ENCODE measurements at places on chromosomes 3 and 15.

DNA sequence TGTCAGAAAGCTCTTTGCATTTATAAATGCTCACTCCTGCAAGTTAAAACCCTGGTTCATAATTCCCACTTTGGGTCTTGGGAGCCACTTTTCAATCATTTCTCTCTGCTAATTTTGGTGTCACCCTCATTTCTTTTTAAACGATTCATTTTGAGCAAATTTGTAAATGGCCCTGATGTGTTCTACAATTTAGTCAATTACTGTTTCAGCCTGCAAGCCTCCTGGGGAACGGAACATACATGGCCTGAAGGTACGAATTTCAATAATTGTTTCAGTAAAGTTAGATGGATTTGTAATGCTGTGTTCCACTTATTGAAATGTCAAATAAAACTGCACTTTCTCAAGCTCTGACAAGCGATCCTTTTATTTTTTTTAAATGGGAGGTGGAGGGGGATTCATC lies 43.2 kb downstream of the MAP2K5 start:
- DNase-seq: no peak

GRCh38 chr3:185164428-185165217 lies 11.8 kb upstream of the C3orf70 start:
- no peak for DNase-seq

GRCh38 chr3:184002469-184002868 lies 15.2 kb downstream of the ABCC5 start:
- DNase-seq: no peak

DNA sequence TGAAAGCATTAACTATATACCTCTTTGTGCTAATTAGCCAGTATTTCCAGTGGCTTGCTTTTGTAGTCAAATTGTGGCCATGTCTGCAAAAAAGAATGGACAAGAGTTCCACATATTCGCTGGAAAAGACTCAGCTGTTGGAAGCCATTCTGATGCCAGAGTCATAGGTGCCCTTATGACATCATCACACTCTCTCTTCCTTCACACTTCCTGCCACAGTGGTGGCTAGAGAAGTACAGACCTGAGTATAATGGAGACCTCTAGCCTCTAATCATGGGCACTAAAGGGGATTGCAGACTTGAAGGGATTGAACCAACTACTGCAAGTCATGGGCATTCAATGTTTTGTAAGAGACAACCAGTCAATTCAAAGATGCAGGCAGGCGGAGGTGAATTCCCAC lies 38.3 kb upstream of the IQCF6 start:
- no peak for DNase-seq

DNA sequence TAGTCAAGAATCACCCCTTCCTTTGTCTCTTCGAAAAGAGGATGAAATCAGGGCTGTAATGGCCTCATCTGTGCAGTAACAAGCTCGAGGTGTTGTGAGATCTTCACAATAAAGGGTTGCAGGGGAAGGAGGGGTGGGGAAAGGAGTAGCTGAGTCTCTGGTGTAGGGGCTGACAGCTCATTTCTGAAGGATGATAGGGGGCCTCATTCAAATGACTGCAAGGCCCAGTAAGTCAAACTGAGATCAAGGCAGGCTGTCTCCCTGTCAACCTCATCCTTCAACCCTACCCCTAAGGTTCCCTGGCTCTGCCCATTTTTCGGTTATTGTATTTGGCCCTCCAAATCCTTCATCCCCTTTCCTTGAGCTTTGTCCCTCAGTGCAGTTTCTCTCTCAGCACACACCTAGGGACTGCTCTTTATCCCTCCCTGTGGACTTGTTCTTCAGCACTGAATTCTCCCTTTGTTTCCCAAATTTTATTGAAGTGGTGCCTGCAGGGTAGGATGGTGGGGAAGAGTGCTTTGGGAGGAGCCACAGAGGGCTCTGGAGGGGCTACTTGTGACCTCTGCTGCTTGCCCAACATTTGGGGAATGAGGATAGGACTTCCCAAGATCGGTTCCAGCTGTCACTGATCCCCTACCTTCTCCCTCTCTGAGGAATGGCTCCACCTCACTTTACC lies 38.1 kb downstream of the ZNF589 start:
- DNase-seq: no peak

GRCh38 chr3:49260806-49261324 lies 16.2 kb downstream of the C3orf62 start:
- DNase-seq: no peak

All from NCI-H226 (cell line).